ENCODE measurements at places on chromosomes 6 and 20.
A peak's percentile ranks its signal among the peaks of the same experiment; 100 is the strongest.

DNA sequence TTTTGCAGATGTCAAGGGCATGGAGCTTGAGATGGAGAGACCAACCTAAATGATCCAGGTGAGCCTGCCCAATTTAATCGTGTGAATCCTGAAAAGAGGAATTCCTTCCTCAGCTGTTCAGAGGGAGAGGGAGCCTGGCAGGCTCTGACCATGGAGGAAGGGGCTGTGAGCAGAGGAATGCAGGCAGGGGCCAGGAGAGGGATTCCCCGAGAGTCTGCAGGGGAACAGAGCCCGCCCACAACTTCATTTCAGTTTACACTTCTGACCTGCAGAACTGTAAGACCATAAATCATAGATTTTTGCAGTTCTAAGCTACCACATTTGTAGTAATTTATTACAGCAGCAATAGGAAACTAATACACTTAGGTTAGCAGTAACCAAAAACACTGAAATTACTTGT, 164.1 kb downstream of the TBXT start:
- no peak for DNase-seq

DNA sequence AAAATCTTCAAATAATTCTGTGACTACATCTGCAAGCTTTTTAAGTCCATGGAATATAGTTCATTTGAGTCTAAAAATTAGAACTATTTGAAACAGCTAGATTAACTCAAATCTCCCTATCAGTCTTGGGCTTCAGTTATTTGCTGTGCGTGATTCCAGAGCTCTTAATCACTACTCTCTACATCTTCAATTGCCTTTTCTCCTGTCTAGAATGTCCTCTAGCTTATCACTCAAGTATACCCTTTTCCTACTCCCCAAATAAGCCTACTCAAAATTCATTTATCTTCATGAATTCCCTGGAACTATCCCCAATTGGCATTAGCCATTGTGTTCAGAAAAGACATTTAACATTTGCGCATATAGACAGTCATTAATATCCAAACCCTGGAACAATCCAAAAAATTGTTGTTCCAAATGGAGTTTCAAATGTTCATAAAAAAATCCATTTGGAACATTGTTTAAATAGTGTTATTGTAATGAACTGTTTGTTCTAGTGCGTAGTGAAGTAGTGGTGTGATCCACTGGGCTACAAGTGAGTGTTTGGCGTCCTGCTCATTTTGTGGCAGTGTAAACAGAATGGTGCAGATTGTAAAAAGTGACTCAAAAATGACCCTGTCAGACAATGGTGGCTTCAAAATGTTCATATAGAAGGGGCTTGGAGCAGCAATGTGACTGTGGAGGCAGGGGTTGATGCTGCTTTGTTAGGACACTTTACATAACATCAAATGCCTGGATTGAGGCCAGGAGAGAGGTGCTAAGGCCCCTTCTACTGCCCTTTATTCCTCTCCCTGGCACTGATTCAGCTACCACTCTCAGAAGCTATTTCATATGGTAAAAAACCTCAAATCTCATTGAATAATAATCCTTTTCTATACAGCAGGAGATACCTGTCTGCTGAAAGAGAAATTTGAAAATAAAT, 122.3 kb downstream of the KIF6 start:
- DNase-seq: no peak

- no peak for DNase-seq
These were observed 347.0 kb downstream of the RNGTT start for GRCh38 chr6:88616380-88616779.

DNA sequence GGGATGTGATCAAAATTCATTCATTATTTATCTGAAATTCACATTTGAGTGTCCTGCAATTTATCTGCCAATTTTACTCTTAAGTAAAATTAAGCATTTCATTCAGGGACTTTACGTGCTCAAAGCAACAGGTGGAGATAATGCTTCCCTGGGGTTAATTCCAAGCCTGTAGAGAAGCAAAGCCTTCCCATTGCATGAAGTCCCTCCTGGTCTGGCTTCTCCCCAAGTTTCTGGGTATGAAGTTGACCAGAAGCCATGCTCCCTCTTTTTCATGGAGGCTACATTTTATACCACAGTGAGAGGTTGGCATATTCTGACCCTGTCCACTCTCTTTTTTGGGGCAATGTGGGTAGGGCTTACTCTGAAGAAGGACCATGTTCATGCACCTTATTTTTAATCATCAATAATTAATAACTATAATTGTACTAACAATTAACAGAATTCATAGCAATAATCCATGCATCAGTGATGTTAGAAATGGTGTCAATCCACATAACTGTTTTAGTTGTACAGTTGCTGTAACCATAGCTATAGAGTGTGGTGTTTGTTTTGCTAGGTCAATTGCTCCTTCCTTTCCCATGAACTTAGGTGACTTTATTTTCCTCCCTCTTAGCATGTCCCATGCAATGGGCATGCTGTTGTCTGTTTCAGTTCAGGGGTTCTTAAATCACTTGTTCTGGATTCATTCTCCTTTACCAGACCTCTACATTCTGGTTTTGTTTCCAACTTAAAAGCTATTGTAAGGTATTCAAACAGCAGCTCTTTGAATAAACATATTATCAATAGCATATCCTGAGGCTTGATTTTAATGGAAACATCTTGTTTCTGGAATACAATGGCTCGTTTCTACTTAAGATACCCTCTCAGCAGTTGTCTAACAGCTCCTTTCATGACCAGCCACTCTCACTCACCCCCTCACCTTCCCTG, 1.5 kb downstream of the LAMA4 start:
- no peak for DNase-seq

DNA sequence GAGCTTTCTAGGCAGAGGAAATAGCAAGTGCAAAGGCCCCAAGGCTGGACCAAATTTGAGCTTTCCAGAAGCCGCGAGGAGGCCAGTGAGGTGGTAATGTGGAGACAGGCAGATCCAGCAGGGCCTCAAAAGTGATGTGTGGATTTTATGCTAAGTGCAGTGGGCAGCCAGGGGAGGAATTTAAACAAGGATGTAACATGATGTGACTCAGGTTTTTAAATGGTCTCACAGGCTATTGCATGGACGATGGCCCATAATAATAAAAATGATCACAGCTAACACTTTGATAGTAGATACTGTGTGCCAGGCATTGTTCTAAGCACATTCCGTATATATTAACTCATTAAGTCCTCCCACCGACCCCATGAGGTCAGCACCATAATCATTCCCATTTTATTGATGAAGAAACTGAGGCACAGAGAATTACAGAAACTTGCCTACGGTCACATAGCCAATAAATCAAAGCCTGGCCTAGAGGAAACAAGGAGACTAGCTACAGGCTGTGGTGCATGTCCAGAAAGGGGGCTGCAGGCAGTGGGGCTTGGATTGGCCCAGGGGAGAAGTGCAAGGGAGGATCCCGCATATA, 18.0 kb upstream of the PREX1 start:
- DNase-seq: no peak

DNA sequence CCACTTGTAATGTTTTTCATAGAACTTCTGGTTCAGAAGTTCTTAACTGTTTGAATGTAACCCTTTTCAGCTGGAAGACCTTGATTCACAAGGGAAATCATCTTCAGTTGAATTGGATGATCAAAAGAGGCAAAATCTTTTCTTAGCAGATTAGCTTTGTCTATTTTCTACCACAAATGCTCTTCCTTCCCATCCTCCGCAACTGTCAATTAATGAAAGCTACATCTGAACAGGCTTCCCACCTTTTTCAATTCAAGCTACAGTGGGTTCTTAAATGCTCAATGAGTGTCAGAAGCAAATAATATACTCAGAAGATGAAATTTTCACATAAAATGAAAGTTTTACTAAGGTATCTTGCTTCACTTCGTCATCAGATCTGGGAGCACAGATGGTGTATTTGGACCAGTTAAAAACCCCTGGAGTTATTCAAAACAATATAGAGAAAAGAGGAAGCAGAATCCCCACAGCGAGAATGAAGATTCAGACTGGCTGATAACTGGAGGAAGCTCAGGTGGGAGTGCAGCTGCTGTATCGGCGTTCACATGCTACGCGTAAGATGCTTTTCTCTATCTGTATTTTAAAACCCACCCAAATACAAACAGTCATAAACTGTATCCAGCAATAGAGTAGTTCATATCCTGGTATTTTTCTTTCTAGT, 19.4 kb downstream of the QRSL1 start:
- no peak for DNase-seq

GRCh38 chr20:60055740-60056139, 97.5 kb downstream of the CDH26 start:
- peak; percentile 68 for DNase-seq
